Daoy (cell line): ENCODE measurements at places on chromosomes 6 and 20. TPM values are rescaled to one million over a fixed set of nuclear protein-coding genes. Genes with fewer than 3 reads are reported as not detected.

Gene ZBTB22
- 4.9 and 11.2 TPM in 2 replicates for total RNA-seq

Gene GRM1
- not detected in 2 replicates for total RNA-seq

Gene RIMS4
- total RNA-seq: 2.0 and 2.1 TPM in 2 replicates

Gene SFTA2
- total RNA-seq: not detected in 2 replicates

Gene ARFGEF3
- 2.4 and 3.3 TPM in 2 replicates for total RNA-seq

Gene ETV7
- total RNA-seq: 0.69 and 0.83 TPM in 2 replicates

Gene RAB44
- total RNA-seq: under 0.01 and 0.65 TPM in 2 replicates

Gene SLC24A3
- 0.06 TPM in 1 of 2 replicates, not detected in the other for total RNA-seq
